Smooth muscle cell of trachea (primary cell): ENCODE measurements at places on chromosomes 1 and 21. TPM values are rescaled to one million over a fixed set of nuclear protein-coding genes. Genes with fewer than 3 reads are reported as not detected.

The CD53 gene
- total RNA-seq = not detected in 2 replicates

The MTHFR gene
- total RNA-seq = 75.1 and 89.3 TPM in 2 replicates

The TBX15 gene
- under 0.01 TPM in 1 of 2 replicates, not detected in the other for total RNA-seq

The PAPPA2 gene
- 0.44 and 2.2 TPM in 2 replicates for total RNA-seq

The FMOD gene
- total RNA-seq = 1.6 and 8.1 TPM in 2 replicates

The TNFRSF1B gene
- total RNA-seq = 25.6 and 43.0 TPM in 2 replicates

The PLA2G2D gene
- total RNA-seq = not detected in 2 replicates

The CA6 gene
- not detected in 2 replicates for total RNA-seq

The HORMAD1 gene
- total RNA-seq = not detected in 2 replicates

The PALMD gene
- 1.7 and 2.0 TPM in 2 replicates for total RNA-seq

The SLC35F3 gene
- total RNA-seq = under 0.01 TPM in 1 of 2 replicates, not detected in the other

The HJV gene
- not detected in 2 replicates for total RNA-seq

The MANEAL gene
- 0.15 and 1.8 TPM in 2 replicates for total RNA-seq

The A3GALT2 gene
- 0.44 TPM in 1 of 2 replicates, not detected in the other for total RNA-seq

The KRTAP10-7 gene
- total RNA-seq = not detected in 2 replicates

The PLCH2 gene
- under 0.01 and 0.15 TPM in 2 replicates for total RNA-seq

The TESK2 gene
- total RNA-seq = 2.3 and 2.5 TPM in 2 replicates

The FCN3 gene
- total RNA-seq = not detected in 2 replicates

The ITLN1 gene
- total RNA-seq = not detected in 2 replicates

The EPHA2 gene
- 4.2 and 10.1 TPM in 2 replicates for total RNA-seq

The KDF1 gene
- not detected in 2 replicates for total RNA-seq

The DNALI1 gene
- total RNA-seq = 5.5 and 7.9 TPM in 2 replicates

The IVL gene
- not detected in 2 replicates for total RNA-seq

The FCRLB gene
- total RNA-seq = 2.0 and 3.6 TPM in 2 replicates

The TRIM58 gene
- under 0.01 TPM in 1 of 2 replicates, not detected in the other for total RNA-seq

The HSD3B1 gene
- total RNA-seq = not detected in 2 replicates

The MYBPHL gene
- total RNA-seq = not detected in 2 replicates

The GBP7 gene
- not detected in 2 replicates for total RNA-seq

The CD55 gene
- total RNA-seq = 33.7 TPM in 2 replicates

The FABP3 gene
- 39.5 and 109 TPM in 2 replicates for total RNA-seq

The SPRR1A gene
- not detected in 2 replicates for total RNA-seq

The TMCC2 gene
- total RNA-seq = 5.2 and 6.1 TPM in 2 replicates

The OR2L5 gene
- total RNA-seq = not detected in 2 replicates

The ASCL5 gene
- not detected in 2 replicates for total RNA-seq

The CFAP57 gene
- total RNA-seq = under 0.01 and 0.33 TPM in 2 replicates

The ZDHHC18 gene
- total RNA-seq = 5.1 and 11.2 TPM in 2 replicates

The COL11A1 gene
- 2.5 and 3.3 TPM in 2 replicates for total RNA-seq

The LIN28A gene
- total RNA-seq = not detected in 2 replicates
